ENCODE measurements at places on chromosomes 6 and 20.
A peak's percentile ranks its signal among the peaks of the same experiment; 100 is the strongest.

DNA sequence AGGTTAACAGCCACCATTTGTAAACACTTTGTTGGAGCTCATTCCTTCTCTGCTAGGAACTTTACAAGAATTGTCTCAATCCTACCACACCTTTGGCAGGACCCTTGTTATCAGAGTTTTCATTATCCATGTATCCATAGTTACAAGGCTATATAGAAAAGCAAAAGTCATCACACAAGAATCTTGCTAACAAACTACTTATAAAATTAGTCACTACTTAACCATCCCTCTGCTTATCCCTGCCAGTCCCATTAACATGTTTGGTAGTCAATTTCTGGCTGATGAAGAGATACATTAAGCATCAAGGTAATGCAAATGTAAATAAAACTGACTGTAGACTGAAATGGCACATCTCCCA, 10.4 kb downstream of the ZSWIM3 start:
- DNase-seq = no peak

DNA sequence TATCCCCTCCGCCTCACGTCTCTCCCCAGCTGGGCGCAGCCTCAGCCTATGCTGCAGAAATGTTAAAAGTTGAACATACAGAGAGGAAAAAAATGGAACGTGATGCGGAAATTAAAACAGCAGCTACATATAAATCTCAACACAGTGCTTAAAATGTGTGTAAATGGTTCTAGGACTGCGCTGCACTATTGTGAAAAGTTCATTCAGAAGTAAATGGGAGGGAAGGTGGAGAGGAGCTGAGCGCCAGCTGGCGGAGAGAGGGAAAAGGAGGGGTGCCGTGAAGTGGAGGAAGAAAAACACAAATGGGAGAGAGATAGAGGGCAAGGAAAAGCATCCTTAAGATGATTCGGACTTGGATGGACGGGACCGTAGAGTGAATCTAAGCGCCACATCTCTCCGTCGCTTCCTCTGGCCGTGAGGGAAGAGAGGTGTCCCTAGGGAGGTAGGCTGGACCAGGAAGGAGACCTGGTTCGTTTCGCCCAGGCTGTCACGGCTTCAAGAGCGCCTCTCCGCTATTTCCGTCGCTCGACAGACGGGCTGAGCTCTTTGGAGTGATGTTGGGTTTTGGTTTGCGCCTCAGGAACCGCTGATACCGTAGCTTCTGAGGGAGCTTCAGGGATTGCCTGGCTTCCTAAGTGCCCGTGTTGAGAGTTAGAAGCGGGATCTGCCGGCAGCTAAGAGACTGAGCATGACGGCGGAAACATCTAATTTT, 113.7 kb downstream of the TRIM27 start:
- DNase-seq = peak; percentile 64

GRCh38 chr6:38570750-38571149, 69.0 kb downstream of the BTBD9 start:
- peak; percentile 29 for DNase-seq

DNA sequence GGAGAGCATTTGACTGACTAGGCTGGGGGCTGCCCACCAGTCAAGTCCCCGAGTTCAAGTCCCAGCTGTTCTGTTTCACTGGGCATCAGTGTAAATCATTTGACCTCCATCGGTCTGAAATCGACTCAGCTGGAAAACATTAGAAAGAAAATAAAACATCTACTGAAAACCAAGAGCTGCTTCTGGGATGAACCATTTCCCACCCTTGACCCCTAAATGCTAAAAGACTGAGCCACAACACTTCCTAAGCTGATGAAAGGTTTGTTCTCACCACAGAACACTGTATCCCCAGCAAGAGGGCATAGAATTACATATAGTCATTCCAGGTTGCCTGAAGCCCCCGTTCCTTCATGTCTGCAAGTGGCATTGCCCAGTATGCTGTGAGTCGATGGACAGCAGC, 237.0 kb upstream of the TAB2 start:
- DNase-seq = no peak

- DNase-seq = peak; percentile 11
Observed at GRCh38 chr6:159163901-159164370, 5.3 kb upstream of the FNDC1 start.

DNA sequence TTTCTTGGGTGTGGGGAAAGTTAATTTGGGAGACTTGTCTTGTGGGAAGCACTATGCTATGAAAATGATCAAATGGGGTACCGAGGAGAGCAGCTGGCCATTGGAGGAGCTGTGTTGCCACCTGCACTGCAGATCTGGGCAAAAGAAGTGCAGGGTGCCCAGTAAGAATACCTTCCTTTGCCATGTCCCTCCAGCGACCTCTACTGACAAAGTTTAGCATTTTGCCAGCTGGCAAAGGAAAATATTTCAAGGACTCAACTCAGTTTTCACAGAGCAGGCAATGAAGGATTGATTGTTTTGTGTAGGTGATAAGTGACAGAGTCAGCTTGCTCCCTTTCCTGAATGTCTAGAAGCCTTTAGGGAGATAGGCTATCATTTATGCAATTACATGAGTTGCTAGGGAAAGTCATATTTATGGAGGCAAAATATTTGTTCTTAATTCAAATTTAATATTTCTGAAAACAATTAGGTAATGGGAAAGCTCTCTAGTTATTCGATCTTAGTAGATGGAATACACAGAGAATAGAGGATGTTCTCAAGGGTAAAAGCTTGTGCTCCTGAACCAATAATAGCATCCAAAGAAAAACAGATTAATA, 118.4 kb downstream of the FARS2 start:
- DNase-seq = peak; percentile 72

DNA sequence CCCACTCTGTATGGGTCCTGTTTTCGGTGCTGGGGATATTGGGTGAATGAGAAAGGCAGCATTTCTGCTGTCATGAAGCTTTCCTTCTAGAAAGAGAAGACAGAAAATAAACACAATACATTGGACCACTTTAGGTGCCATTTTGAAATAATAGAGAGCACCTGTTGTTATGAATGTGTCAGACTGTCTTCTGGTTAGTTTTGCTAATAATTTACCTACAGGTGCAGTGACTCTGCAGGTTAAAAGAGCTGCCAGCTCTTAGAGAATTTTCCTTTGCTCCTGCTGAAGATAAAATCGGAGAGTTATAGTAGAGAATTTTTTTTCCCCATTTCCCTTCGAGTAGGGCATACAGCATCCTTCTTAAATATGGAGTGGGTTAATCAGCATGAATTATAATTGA, 21.9 kb upstream of the GCLC start:
- DNase-seq = no peak

DNA sequence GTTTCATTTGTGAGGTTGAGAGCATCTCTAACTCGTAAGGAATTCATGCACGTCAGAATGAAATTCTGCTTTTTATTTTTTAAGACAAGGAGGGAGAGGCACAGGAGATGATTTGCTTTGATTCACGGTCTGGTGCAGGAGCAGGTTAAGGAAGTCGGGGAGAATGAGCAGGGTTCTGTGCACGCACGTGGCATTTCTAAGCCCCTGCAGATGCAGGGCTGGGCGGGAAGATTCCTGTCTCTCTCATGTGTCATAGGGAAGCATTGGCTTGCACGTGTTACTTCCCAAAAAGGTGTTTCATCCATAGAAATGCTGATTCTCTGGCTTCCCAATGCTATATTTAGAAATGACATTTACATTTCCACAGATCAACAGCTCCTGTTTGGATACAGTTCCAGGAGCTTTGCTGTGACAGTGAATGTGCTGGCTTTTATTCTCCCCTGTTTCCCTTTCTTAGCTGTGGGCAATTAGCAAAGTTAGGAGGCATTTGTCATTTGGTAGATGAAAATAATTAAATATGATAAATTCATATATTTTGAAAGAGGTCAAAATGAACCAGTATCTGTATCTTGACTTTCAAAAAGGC, 119.7 kb upstream of the ZFP64 start:
- no peak for DNase-seq

DNA sequence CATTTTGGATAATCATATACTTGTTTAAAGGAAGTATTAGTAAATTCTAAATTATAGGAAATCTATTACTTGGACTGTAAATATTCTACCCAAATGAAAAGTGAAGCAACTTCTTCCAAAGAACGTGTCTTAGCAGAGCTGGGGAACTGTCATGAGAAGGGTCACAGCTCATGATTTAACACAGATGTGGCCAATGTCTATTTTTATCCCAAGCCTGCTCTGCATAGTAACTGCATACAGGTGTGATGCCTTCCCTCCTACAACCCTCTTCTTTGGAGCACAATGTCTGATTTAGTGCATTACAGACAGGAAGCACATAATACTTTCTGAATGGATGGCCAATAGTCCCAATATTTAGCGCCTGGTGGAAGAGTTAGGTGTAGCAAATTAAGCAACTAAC, 138.7 kb upstream of the THEMIS start:
- no peak for DNase-seq

GRCh38 chr6:150032598-150032997, 7.3 kb upstream of the RAET1L start:
- no peak for DNase-seq

Data from NCI-H82 (cell line).